CD4-positive, alpha-beta T cell treated with Interleukin-15 for 4 hours (primary cell): ENCODE measurements at places on chromosomes 3 and 15.

DNA sequence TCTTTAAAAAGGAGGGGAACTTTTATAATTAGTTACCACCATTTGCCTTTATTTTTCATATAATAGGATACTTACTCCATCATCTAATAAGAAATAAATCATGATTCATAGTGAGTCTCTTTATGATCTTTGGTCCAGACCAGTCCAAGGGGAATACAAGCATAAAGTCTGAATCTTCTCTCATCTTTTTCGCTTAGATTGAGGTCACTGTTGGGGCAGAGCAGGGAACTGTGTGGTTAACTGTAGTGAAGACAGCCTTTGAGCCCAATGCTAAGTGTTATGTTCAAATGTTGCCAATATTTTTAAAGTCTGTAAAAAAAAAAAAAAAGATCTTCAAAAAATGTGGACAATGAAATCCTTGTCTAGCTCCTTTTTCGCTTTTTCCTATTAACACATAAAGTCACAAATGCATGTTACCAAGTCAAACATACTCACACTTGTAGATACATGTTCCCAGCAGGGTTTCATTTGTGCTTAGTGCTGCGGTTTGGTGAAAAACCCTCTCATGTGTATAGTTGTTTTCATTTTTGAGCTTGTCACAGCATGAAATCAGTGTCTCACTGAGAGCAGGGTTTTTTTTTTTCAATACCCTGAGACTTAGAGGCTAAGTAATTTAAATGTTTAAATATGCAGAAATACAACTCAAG, 72.1 kb downstream of the EPHA3 start:
- no peak for DNase-seq

DNA sequence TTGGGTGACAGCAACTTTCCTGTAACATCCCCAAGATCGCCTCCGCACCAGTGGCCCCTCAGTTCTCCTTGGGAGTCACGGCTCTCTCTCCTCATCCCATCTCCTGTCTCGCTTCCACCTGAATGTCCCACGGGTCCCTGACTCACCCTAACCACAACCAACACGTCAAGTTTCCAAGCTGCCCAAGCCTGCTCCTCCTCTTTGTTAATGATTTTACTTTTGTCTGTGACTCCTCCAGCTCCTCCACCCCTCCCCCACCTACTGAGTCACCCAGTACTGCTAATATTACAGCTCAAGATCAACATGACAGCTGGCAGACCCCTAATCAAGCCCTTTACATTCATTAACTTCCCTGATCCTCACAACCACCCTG, 39.3 kb downstream of the BDH1 start:
- peak; percentile 30 for DNase-seq

- DNase-seq: no peak
These were observed 33.7 kb downstream of the IDH3A start for GRCh38 chr15:78182821-78183220.

GRCh38 chr3:99874237-99875002, 56.8 kb downstream of the CMSS1 start:
- DNase-seq: no peak

DNA sequence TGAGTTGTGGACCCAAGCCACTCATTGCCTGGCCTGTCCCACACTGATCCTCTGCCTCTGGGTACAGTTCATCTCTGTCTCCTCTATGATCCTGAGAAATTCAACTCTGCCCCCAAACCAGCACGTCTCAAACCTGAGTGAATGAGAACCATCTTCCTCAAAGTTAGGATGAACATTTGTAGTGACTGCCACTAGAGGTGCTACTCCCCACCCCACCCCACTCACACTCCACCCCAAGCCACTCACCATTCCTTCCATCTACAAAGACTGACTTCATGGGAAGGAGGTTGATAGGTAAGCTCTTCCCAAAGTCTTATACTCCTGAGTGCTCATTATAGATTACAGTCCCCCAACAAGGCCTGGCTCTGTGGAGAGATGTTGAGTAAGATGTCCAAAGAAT, 43.8 kb downstream of the NEK10 start:
- DNase-seq: no peak

DNA sequence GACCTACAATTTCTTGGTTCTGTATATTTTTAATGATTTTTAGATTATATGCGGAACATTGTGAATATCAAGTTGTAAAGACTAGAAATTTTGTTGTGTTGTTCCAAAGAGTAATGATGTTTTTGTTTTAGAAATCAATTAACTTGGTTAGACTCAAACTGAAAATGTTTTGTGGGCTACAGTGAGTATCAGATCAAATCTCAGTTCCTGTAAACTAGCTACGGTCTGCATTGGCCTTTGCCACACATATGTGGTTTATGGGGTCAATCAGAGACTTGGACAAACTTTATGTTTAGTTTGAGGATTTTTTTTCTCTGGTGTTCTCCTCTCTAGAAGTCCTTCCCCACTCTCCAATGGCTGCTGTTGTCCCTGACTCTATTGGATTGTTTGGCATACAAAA, 308.0 kb upstream of the THRB start:
- DNase-seq: no peak

DNA sequence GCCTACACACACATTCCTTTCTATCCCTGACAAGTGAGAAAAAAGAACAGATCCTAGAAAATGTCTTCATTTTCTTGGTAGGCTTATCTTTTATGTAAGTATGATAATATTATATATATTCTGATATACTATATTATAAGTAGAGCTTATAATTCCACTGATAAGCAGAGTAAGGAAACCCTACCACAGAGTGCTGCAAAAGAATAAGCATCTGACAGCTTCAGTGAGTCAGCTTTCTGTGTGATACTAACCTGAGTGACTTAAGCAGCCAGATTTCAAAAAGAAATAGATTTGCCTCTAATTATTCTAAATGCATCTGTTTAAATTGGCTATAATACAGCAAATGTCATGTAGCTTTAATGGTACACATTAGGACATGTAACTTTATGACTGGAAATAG, 656.0 kb downstream of the MCTP2 start:
- DNase-seq: no peak
